Panc1 (cell line): ENCODE measurements at places on chromosomes 1 and 21. TPM values are rescaled to one million over a fixed set of nuclear protein-coding genes. Genes with fewer than 3 reads are reported as not detected.

The TRABD2B gene
- total RNA-seq: not detected

The HORMAD1 gene
- not detected for total RNA-seq

The CACNA1S gene
- total RNA-seq: not detected

The MAP3K21 gene
- total RNA-seq: 3.1 TPM

The SYT6 gene
- not detected for total RNA-seq

The LIN28A gene
- total RNA-seq: 0.64 TPM

- no peak for DNase-seq
These were observed 17.8 kb upstream of the MAST2 start for GRCh38 chr1:45785583-45785982.

- DNase-seq: no peak
These were observed 8.1 kb upstream of the RNF187 start for GRCh38 chr1:228478912-228479711.

GRCh38 chr21:46131588-46131837, 23.9 kb downstream of the FTCD start:
- DNase-seq: no peak

DNA sequence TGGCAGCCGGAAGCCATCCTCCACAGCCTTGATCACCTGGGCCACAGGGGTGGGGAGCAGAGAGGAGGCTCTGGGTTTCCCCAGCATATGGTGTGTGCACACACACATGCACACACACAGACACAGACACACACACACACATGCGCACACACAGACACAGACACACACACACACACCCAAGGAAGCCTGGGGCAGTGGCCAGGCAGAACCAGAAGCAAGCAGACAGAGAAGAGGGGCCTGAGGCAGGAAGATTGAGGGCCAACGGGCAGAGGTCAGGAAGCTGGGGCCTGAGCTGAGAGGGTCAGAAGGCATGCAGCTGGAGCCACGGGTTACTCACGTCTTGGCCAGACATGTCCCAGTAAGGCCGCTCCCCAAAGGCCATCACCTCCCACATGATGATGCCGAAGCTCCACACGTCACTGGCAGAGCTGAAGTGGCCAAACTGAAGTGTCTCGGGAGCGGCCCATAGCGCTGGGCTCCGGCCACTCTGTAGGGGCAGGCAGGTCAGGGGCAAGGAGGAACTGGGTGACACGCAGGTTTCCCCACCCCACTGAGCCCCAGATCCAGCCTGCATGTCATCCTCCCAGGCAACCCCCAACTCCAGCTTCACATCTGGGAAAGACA, 27.4 kb downstream of the CDCA8 start:
- DNase-seq: no peak

DNA sequence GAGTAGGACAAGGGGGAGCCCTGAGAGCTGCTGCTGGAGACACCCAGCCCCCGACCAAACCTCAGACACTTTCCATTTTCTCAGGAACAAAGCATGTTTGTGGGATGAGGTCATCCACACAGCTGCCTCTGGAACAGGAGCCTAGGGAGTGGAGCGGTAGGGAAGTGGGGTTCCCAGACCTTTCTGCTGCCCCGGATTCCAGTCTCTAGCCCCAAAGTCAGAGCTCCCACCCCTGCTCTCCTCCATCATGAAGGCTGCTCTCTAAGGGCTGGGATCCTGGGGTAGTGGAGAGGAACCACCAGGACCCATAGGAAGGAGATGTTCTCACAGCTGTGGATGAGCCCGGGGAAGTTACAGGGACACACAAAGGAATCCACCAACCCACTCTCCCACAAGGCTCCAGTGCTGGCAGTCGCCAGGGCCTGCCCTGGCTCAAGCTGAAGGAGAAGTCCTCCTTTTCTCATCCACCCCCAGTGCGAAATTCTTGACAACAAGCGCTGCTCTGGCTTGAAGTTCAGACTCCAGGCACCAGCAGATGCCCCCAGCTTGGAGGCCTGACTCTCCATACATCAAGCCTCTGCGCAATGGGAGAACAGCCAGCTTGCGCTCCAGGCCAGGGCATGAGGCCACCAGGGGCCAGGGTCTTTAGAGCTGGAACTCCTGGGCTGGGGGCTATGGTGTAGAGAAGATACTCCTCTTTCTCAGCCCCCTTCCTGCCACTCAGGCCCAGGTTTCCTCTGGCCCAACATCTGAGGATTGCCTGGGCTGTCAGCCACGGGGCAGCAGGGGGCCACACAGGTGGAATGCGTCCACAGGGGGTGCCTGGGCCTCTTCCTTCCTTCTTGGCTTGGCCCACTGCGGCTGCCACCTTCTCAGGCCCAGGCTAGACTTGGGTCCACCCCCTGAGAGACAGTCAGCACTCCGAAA, 4.5 kb downstream of the FHL3 start:
- DNase-seq: no peak

- peak; percentile 33 for DNase-seq
These were observed 53.1 kb upstream of the LBR start for GRCh38 chr1:225480825-225481434.

- DNase-seq: no peak
These were observed 9.7 kb upstream of the RUNX3 start for GRCh38 chr1:24939675-24940193.

DNA sequence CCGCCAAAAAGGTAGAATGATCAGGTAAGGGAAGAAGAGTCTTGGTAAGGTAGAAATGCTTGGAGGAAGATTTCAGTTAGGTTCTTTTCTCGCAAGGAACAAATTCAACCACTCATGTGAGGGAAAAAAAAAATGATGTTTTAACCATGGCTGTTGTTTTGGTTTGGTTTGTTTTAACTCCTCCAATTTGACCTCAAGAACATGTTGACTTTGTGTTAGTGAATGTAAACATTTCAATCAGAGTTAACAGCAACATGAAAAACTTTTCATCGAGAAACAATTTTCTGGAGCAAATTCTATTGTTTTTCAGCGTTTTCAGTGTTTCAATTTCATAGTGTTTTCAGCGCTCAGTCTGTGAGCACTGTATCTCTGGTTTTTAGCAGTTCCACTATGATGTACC, 49.0 kb upstream of the PROX1 start:
- no peak for DNase-seq

DNA sequence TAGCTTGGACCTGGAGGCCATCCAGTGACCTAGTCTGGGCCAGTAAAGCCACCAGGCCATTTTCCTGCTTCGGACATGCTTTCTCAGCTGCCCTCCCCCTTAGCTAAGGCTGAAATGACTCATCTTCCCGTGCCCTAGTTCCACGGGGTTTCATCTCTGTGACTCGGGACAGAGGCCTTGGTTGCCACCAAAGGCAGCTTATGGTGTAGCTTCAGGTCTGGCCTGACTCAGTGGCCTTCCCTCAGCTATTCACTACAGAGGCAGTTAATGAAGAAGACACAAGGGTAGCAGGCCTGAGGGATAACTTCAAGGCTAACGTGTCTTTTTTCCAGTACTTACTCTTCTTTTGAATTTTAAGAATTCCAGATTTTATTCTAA, 82.4 kb downstream of the PBX1 start:
- no peak for DNase-seq

- DNase-seq: no peak
These were observed 79.0 kb downstream of the HS2ST1 start for GRCh38 chr1:86993269-86993985.

GRCh38 chr1:217315346-217315745, 315.5 kb downstream of the GPATCH2 start:
- no peak for DNase-seq

- DNase-seq: no peak
These were observed 4.4 kb upstream of the MPZL1 start for GRCh38 chr1:167717351-167717750.
